ENCODE measurements at places on chromosomes 7 and 10. TPM values are rescaled to one million over a fixed set of nuclear protein-coding genes. Genes with fewer than 3 reads are reported as not detected.

Gene PRKAR2B
- 4.2 TPM for total RNA-seq

Gene ABCB4
- total RNA-seq = not detected

Gene TMEM273
- total RNA-seq = 1.3 TPM

Gene CDHR1
- 127 TPM for total RNA-seq

Gene UNCX
- not detected for total RNA-seq

Gene PSD
- 4.8 TPM for total RNA-seq

Gene CHST15
- total RNA-seq = 23.8 TPM

Gene GDF2
- not detected for total RNA-seq

Gene LIPN
- 7.2 TPM for total RNA-seq

Gene EMX2
- total RNA-seq = 3.0 TPM

Gene HECW1
- 0.32 TPM for total RNA-seq

Gene PPP1R3C
- 4.8 TPM for total RNA-seq

Gene VWC2
- total RNA-seq = 0.04 TPM

Gene COL13A1
- 2.1 TPM for total RNA-seq

Gene GJC3
- total RNA-seq = 2.5 TPM

Gene ASB10
- total RNA-seq = not detected

Gene FAM25C
- 113 TPM for total RNA-seq

Gene KCNH2
- total RNA-seq = not detected

Gene SLC16A9
- total RNA-seq = 0.81 TPM

Gene AEBP1
- total RNA-seq = 24.3 TPM

Gene PNLIPRP2
- not detected for total RNA-seq

Gene GPNMB
- total RNA-seq = 458 TPM

Gene ICA1
- 43.4 TPM for total RNA-seq

Gene FAM25G
- 41.8 TPM for total RNA-seq

Gene OR6B1
- not detected for total RNA-seq

Gene NFE2L3
- total RNA-seq = 14.1 TPM

Gene RPEL1
- total RNA-seq = not detected

Gene PILRB
- total RNA-seq = 40.8 TPM

Gene SYCE1
- not detected for total RNA-seq

Gene CALCR
- total RNA-seq = not detected

Gene GSTO2
- 24.7 TPM for total RNA-seq

Gene MUC12
- not detected for total RNA-seq

Gene GIMAP4
- 12.0 TPM for total RNA-seq

Gene PHKG1
- total RNA-seq = 0.64 TPM

Gene APBB1IP
- total RNA-seq = 1.6 TPM

Gene VAX1
- not detected for total RNA-seq

Gene NRCAM
- 3.1 TPM for total RNA-seq

Gene KIF11
- 4.0 TPM for total RNA-seq

Gene ANKRD7
- total RNA-seq = not detected

Gene ATOH7
- not detected for total RNA-seq

Gene PRF1
- not detected for total RNA-seq

Gene NMT2
- 18.6 TPM for total RNA-seq

Gene WDFY4
- total RNA-seq = 1.5 TPM

Gene SLC26A3
- total RNA-seq = not detected

Gene LFNG
- total RNA-seq = 105 TPM

Gene FGFBP3
- 1.0 TPM for total RNA-seq

Gene HOXA1
- 3.6 TPM for total RNA-seq

Gene PRR15
- total RNA-seq = 0.47 TPM

Gene CRHR2
- 0.55 TPM for total RNA-seq

Gene ZCCHC24
- 17.3 TPM for total RNA-seq

Gene UCMA
- not detected for total RNA-seq

Gene LIPM
- total RNA-seq = 25.9 TPM

Gene MYL10
- total RNA-seq = not detected

Gene TPK1
- 3.9 TPM for total RNA-seq

Gene ERVW-1
- 0.15 TPM for total RNA-seq

Gene ACHE
- total RNA-seq = 2.5 TPM

Gene SLC26A5
- total RNA-seq = 0.55 TPM

Gene SSC4D
- not detected for total RNA-seq

Gene GPER1
- 2.6 TPM for total RNA-seq

Gene NPY4R
- total RNA-seq = 0.39 TPM
